ENCODE measurements at places on chromosomes 2 and 18.

- no peak for DNase-seq
Measured at GRCh38 chr2:214629875-214630274, 179.6 kb downstream of the BARD1 start.

- no peak for DNase-seq
Measured at GRCh38 chr2:155250800-155251199, 552.3 kb downstream of the KCNJ3 start.

GRCh38 chr18:21163647-21164547 is 52.3 kb upstream of the ROCK1 start:
- peak; percentile 78 for DNase-seq

- DNase-seq = no peak
Measured at GRCh38 chr2:179525340-179525739, 260.7 kb upstream of the SESTD1 start.

- DNase-seq = no peak
Measured at GRCh38 chr18:26809346-26809745, 56.2 kb downstream of the AQP4 start.

GRCh38 chr18:5413447-5413846 is 117.9 kb upstream of the ZBTB14 start:
- no peak for DNase-seq

DNA sequence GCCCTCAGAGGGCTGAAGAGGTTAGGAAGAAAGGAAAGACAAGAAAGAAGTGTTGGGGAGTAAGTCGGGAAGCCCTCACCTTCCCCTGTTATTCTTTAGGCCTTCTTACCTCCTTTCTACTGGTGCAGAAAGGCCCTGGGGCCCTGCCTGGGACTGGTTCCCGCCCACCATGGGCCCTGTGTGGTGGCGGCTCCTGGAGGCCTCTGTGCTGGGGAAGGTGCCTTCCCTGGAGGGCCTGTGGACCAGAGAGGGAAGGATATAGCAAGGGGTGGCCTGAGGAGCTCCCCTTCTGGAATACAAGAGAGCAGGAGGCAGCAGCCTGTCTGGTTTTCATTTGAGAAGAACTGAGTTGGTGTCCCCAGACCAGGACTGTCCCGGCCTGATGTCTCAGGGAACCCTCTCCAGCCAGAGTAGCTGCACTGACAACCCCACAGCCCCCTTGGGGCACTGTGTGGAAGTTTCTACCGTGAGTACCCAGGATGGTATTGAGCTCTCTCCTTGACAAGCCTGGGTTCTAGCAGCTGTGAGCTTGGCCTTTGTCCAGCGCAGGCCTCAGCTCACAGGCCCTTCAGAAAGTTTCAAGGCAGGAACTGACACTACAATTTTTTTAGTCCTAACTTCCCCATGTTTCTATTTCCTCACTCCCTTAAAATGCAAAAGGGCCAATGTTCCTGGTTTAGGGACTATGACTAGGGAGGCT is 47.1 kb downstream of the EFR3B start:
- no peak for DNase-seq

DNA sequence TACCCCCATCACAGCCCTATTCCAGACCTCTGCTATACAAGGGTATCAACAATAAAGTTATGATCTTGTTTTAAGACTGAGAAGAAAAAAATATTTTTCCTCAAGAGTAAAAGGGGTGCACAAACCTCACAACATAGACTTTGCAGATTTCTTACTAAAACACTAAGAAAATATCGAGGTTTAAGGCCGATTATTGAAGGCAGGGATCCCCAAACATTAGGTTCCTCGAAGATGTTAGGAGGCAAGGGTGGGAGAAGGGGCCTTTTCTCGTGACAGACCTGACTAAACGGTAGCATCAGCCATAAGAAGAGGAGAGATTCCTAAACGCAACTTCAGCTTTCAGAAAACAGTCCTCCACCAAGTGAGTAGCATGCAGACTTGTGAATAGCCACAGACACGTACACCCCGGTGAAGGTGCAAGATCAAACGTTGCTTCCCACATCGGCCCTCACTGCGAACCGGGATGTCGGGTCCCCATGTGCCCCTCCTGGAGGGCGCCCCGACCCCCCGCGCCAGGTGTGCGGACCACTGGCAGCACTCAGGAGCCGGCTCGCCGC is 678 bp downstream of the PIAS2 start:
- DNase-seq = no peak

DNA sequence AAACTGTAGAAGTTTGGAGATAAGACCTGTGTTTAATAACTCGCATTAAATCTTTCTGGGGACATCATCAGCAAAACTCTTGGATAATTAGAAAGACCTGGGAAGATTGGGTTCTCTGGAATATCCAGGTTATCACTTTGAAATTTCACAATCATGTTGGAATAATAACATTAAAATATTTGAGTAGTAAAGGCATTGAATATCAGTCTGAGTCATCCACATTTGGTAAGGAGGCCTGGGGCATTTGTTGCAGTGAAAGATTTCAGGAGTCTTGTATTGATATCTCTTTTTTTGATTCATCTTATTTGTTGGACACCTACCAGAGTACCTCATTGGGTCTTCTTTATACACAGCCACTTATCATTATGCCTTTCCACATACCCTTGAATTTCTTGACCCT is 95.9 kb downstream of the EPB41L5 start:
- no peak for DNase-seq

DNA sequence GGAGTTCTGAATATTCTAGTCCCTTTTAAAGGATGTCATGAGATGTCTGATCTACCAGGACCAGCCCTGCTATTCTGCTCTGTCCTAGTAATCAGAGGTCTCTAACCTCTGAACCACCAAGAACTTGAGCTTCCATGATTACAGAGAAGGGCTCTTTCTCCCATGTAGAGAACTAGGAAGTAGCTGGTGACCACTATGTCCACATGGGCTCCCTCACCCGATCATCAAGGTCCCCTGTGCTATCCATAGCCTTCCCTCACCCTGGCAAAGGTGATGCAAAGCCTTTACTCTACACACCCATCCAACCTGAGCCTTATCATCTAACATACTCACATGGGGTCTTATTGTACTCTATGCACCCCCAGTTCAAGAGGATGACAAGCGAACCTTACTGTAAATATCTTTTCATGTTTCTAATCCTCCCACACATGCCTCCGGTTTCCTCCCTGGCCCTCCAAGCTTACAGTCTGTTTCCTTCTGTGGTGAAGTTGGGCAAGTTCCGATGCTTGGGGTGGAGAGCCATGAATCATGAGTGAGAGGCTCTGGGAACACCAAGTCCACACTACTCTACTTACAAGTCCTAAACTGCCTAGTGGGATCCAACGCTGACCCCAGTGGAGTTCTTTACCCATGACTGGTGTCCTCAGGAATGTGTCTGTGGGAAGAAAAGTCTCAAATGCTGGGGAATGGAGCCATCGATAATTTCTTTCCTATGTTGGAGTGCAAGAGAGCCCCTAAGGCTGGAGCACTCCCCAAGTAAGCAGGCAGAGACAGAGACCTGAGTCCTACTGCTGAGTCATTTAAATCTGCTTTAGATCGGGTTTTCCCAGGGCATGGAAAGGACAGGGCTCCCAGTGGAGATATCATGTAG is 73.3 kb upstream of the KLF7 start:
- peak; percentile 100 for DNase-seq

DNA sequence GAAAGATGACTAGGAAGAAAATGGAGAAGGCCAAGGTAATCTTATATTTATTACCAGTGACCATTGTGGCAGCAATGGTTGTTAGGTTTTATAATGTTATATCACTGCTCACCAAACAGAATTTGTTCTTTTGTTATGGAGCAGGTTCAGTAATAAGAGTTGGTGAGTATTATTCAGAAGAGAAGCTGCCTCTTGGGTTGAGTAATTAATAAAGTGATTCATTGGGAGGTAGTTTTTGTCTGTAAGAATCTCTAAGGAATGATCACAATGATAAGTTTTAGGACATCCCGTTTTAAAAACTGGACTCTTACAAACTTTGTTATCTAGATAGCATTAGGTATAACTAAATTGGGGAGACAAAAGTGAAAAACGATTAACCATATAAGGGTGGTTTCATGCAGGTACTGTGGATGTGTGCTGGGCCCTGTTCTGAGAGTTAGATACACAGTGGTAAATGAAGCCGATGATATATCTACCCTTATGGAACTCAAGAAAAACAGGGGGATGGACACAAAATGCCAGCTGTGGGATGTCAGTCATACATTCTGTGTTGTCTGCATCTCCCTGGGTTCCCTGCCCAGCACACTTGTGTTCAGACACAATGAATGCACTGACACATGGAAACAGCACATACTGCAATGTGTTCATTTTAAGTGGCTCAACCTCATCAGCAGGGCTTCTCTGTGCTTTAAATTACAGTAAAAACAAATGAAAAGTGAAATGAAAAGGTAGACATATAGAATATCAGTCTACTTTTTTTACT is 7.5 kb downstream of the MAP4K4 start:
- no peak for DNase-seq

DNA sequence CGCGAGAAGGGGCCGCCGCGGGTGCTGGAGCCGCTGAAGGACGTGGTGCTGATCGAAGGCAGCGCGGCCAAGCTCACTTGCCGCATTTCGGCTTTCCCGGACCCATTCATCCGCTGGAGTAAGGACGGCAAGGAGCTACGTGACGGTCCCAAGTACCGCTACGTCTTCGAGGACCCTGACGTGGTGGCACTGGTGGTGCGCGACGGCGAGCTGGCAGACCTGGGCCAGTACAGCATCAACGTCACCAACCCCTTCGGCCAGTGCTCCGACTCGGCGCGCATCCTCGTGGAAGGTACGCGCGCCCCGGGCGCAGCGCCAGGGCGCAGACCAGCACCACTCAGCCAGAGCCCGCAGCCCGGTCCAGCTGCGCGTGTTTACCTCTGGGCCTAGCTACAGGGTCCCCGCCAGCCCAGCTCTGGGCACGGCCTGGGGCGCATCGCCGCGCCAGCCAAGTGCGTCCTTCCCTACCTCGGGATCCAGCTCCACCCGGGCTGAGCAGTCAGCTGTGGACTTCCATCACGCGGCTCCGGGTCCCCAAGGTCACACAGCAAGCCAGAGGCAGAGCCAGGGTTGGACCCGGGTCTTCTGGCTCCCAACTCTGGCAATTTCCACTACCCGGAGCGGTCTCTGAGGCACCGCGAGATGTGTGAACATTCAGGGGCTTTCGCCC is 1.7 kb upstream of the GMPPA start:
- DNase-seq = no peak

DNA sequence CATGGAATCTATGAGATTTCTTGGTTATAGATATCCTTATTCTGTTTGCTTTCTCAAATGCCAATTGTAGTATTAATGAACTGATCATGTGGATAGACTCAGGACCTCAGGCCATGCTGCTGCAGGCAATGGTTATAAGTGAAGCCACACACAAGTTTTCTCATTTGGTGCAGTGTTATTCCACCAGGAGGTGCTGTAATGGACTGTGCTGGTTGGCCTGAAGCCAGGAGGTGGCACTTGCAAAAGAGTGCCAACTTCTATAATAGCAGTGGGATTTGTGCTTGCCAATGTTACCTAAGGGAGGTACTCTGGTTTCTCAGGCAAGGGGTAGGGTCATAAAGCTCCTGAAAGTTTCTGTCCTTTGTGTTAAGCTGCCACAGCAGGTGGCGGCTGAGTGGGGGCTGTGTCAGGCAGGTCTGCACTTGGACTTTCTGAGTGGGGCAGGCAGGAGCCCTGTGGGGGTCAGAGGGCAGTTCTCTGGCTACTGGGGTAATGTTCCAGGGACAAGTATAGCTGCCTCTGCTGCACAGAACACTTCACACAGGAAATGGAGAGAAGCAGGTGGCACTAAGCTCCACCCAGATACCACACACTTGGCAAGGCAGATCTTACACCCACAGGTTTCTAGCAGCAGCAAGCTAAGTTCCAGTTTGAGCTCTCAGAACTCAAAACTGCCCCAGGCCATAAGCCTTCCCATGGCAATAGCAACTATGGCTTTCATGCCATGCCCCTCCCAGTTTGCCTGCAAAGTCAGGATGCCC is 352.6 kb upstream of the CWC22 start:
- no peak for DNase-seq

DNA sequence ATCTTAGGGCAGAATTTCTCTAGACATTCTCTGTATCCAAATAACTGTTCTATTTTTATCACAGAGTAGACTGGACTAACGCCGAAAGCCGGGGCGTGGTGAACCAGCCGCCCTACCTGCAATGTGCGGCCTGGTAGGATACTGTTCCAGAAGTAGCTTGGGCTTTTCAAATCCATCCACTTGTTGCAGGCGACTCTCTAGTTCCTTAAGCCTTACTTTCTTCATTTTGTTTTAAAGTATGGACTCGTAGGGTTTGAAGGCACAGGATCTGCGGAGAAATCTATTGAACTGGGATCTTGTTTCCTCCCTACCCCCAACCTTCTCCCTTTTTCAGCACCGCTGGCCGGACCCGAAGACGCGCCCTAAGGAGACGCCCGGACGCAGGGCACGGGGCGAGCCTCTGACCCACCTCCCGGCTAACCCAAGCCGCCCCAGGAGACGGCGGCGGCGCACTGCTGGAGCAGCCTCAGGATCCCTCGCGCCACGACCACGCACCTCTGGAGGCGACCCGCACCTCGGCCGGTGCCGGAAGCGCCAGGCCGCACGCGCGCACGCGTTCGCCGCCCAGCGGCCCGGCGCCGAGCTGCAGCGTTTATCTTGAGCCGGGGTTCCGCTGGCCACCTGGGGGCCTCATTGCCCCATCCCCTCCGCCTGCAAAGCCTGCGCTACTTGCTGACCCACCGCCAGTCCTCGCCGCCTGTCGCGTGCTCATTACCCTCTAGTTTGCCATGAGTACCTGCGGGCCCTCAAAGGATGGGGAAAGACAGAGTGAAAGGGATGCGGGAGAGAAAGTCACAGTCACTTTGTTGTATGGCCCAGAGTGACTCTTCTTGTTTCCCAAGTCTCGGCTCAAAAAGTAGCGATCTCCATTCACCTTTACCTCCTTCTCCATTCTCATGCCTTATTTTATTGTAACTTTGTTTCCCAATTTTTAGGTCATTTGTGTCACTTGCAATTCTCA is at the start of gene METTL5:
Gene METTL5, minus strand, starts transcription at position 533 of the 961 bp plus-strand sequence. Its CDS starts 308 bp downstream, at position 225.
- DNase-seq = peak; percentile 32

GRCh38 chr18:79944126-79944731 is 7.2 kb downstream of the SLC66A2 start:
- DNase-seq = no peak

DNA sequence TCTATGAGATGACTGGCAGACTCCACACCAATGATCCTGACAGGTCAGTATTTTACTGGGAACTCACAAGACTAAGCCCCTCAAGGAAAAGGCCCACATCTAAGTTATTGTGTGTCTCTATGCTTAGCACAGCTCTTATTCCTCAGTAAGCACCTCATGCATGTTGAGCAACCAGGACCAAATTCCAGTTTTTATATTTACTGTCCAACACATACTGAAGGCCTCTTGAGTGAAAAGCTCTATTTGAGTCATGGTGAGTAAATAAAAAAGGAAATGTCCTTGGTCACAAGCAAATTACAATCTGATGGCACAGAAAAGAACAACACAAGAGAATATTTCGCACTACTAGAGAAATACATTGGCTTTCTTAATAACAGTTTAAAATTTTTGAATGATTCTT is 87.9 kb upstream of the ETAA1 start:
- no peak for DNase-seq

GRCh38 chr2:82120115-82120514 is 1815.6 kb upstream of the LRRTM1 start:
- DNase-seq = no peak
